ENCODE measurements at places on chromosomes 16 and 17.

GRCh38 chr17:28747051-28747691 lies 3.4 kb downstream of the TRAF4 start:
- DNase-seq, result peak; percentile 75

DNA sequence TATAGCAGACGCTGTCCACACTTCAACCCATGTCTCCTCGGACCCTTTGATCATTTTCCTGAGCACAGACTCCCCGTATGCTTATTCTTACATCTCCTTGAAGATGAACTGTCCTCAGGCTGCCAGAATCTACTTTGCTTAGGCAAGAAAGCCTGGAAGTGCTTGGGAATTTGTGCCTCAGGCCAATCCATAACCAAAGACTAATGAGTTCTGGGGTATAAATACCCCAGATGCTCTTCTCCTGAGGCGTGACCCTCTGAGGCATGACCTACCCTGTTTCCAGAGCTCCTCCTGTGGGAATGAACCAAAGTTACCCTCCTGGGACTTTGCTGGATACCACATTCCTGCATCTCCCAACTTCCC lies 10.1 kb upstream of the TEKT3 start:
- DNase-seq, result no peak

- DNase-seq, result no peak
Observed at GRCh38 chr16:10100829-10101228, 81.4 kb downstream of the GRIN2A start.

- no peak for DNase-seq
Observed at GRCh38 chr17:57401556-57402488, 145.5 kb downstream of the MSI2 start.

- no peak for DNase-seq
Observed at GRCh38 chr16:22210285-22210684, 4.2 kb downstream of the EEF2K start.

DNA sequence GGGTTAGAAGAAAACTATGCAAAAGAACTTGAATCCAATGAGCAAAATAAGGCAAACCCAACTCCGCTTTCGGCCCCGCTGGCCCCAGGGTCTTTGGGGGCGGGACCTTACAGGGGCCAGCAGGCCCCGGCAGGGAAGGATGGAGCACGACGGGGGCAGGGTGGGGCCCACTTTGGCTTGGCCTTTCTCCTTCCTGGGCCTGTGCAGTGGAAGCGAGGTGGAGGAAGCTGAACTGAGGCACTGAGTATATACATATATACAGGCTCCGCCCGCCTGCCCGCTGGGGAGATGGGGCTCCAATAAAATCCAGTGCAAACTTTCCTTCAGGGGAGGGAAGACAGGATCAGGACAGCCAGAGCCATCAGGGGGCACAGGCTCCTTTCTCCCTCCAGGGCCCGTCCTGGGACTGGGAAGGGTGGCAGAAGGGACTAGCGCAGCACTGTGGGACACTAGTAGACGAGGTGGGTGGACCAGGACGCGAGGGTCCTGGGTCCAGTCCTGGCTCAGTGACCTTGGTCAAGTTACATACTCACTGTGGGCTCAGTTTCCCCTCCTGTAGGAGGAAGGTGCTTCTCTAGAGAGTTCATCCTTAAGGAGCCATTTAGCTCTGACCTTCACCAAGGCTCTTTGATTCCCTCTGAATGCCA lies 20.9 kb upstream of the MPO start:
- DNase-seq, result no peak

DNA sequence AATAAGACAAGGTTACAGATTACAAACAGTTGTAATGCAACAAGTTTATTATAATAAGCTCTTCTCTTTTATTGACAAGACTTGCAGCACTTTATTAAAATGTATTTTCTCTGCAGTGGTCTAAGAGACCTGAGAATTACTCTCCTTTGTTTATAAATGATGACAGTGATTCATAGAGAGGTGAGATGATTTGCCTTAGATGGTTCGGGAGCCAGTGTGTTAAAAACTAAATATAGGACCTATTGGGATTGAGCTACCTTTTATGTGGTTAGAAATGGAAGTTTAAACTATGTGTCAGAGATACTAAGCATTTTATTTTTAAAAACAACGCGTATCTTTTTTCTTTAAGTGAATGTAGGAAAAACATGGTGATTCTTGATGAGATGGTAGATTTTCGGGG lies 2.9 kb upstream of the KRTAP3-3 start:
- no peak for DNase-seq
